Effector memory CD4-positive, alpha-beta T cell (primary cell): ENCODE measurements at places on chromosomes 1 and 21.
A peak's percentile ranks its signal among the peaks of the same experiment; 100 is the strongest.

DNA sequence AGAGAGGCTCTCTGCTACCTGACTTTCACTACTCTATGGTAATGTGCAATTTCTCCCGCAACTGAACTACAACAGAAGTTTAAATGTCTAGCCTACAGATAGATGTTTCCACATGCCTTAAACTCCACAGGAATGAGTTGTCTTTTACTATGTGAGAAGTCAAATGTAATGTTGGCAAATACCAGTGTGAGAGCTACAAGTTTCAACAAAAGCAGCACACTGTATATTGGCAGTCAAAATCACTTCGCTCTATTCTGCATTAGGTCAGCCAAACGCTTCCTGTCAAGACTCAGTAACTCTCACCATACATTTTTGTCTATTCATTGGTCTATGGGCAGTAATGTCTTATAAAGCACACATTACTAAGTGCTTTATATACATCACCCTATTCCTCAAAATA is 41.9 kb downstream of the LUZP1 start:
- DNase-seq: no peak

DNA sequence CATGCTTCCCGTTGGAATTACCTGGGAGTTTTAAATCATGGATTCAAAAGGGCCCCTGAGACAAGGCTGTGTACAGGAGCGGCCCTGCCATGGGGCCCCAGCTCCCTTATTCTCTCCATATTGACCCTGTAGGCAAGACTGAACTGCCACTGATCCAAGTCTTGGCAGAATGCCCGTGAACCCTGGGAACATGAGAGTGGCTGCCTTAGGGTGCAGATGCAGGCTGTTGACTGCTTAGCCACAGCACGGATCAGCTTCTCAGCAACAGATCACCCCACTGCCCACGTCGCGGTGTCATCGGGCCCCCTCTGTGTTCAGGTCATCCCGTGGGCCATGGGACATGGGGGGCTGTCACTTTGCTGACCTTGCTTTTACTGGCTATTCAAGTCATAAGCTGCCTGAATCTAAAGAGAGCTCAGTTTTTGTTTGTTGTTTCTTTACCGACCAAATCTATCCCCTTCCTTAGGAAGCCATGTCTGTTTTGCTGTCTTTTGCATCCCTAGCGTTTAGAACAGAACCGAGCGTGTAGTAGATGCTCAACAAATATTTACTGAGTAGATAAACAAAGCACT is 83.4 kb downstream of the MATN1 start:
- no peak for DNase-seq

- peak; percentile 39 for DNase-seq
Measured at GRCh38 chr1:155013632-155014031, 11.0 kb downstream of the ZBTB7B start.

- DNase-seq: no peak
Measured at GRCh38 chr1:21468599-21468998, 28.7 kb downstream of the NBPF3 start.

DNA sequence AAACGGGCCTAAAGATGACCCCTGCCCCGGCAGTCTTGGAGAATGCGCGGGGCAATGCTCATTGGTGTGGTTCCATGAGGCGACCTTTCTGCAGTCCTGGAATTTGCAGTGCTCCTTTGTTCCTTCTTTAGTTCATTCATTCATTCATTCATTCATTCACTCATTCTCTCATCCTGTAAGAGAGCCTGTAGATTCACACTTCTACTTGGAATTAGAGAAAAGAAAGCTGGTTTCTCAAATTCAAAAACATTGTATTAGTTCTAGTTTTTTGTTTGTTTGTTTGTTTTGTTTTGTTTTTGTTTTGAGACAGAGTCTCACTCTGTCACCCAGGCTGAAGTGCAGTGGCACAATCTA is 31.6 kb downstream of the PAX7 start:
- DNase-seq: no peak

DNA sequence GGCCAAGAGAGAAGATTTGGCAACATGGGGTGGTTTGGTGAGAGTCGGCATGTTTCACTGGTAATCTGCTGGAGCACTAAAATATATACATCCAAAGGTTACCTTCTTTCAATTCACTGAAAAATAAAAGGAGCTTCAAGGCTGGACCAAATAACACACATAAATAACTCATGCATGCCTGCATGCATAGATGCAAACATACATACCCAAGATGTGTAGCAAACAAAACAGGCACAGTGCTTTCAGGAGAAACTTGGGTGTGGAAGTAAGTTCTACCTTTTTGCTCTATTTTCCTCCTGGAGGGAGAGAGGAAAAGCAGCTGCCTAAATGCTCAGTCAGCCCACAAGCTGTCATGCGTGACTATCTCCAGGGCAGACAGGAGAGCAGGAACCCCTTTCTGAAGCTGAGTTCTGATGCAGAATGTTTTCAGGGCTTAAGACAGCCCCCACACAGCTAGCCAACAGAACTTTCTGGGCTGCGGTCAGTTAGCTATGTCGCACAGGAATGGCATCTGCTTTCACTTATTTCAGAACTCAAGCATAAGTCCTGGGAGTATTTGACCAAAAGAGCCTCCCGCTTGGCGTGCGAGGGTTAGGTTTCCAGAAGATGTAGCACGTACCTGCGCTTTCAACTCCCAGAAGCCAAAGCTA is 166.2 kb downstream of the TOMM20 start:
- DNase-seq: no peak

DNA sequence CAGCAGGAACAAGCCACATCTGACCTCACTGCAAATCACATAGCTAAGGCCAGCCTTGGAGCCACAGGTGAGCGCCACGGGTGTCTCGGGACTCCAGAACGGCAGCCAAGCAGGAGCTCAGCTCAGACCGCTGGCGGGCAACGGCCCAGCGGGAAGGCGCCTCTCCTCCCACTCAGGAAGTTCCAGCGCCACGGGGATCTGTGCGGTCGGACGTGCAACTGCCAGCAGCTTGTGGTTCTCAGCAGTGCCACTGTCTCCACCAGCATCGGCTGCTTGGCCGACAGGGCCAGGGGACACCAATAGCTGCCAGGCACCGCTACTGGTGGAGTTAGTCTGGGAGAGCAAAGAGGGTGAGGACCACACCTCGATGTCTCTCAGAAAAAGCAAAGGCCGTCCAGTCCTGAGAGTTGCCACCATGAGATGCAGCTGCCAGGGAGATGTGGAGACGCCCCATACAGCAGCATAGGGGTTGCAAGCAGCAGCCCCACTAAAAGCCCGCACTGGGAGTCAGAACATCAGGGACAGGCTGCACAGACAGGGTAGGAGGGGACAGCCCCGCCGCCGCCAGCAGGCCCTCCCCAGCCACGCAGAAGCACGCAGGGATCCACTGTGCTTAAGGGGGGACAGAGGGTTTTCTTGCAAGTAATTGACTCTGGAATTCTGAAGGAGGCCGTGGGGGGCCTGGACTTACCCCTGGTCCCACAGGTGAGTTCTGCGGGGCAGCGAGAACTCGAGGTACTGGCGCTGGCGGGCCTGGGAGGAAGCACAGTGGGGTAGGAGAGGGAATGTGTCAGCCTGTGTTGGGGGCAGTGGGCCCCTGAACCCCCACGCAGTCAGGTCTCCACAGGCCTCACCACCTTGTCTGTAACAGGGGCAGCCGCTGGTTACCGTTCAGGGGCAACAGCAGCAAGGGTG is 83.5 kb downstream of the NPHP4 start:
- DNase-seq: no peak

DNA sequence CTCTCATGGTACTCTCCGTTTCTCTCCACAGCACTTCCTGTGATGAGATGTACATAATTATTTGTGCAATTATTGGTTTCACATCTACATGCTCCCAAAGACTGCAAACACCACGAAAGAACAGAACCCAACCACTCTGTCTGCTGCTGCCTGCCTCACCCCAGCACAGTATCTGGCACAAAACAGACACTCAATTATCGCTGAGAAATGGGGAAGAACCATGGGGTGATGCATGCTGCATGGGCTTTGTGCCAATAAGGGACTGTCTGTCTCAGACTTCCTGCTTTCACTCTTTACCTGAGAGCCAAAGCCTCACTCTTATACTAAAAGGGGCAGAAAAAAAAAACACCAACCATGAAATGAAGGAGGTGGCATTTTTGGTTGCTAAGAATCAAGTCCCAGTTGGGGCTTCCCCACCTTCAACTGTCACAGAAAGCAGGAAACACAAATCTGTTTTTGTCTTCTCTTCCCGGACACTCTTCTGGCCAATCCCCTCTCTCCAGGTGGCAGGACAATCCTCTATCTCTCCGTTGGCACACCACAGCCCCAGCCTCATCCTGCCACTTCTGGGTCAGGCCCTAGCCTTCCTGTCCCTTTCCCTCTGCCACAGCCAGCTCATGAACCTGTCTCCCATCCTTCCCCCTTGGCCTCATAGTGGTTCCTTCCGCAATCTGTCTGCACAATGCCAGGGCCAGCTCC is 82.0 kb downstream of the TGFBR3 start:
- DNase-seq: peak; percentile 73

GRCh38 chr1:159058751-159059150 is 17.8 kb downstream of the AIM2 start:
- DNase-seq: no peak
